ENCODE measurements at places on chromosomes 2 and 18.

DNA sequence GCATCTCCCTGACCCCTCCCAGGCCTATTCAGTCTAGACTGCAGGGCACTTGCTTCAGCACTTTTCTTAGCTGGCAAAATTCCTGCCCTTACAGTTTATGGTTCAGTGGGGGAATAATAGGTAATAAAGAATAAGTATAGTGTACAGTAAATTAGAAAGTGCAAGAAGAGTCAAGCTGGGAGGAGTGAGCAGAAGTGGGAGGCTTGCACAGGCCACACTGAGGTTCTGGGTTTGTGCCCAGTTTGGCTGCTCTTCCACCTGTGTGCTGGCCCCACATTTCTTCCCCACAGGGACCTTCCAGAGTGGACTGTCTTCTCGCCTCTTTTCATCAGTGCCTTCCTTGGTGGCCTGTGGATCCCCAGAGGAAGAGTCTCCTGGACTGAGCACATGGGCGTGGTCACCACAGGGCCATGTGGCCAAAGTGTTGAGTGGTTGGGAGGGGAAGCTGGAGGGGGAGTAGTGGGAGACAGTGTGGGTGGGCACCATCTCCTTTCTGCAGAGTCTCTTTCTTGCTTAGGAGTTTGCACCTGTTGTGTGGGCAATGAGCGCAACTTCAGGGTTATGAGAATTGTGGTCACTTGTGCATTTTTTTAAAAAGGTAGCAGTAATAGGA, 128.6 kb upstream of the ZSWIM2 start:
- no peak for DNase-seq

- DNase-seq = no peak
Measured at GRCh38 chr2:113965644-113966043, 75.8 kb downstream of the ACTR3 start.

DNA sequence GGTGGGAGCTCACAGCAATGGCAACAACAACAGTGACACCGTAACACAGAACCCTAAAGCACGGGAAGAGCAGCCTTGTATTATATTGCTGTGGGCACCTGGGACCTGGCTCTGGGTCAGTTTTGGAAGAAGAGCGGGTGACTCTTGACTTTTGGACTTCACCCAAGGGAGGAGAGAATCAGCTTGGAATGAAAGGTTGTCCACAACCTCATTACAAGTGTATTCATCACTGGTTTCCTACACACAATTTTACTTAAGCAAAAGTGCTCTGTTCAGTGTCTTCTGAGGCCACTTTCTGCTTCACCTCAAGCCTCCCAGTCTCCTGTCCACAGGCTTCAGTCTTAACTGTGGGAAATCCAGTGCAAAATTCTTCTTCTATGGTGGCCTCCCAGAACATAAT, 263.8 kb downstream of the KCNE4 start:
- no peak for DNase-seq

- DNase-seq = no peak
Measured at GRCh38 chr2:172345956-172346555, 81.3 kb upstream of the ITGA6 start.

GRCh38 chr2:106269591-106270291, 75.6 kb upstream of the UXS1 start:
- peak; percentile 54 for DNase-seq

DNA sequence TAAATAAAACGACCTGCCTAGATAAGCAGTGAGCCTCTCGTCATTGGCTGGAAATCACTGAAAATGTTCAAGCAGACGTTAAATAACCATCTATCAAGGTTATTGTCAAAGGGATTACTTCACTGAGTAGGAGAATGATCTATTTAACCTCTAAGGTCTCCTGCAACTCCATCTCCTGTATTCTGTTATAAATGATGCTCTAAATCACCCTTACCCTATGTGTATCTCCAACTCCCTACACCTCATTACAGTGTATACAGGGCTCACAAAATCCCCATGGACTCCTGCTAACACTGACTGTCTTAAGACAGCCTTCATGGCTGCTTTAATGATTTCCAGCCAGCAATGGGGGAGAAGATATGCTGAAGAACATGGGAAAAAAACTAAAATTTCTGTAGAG, 31.0 kb upstream of the BBS5 start:
- no peak for DNase-seq

- DNase-seq = peak; percentile 48
Measured at GRCh38 chr2:177983183-177983788, 89.3 kb downstream of the PDE11A start.

GRCh38 chr2:234133004-234133403, 82.5 kb downstream of the SPP2 start:
- no peak for DNase-seq

DNA sequence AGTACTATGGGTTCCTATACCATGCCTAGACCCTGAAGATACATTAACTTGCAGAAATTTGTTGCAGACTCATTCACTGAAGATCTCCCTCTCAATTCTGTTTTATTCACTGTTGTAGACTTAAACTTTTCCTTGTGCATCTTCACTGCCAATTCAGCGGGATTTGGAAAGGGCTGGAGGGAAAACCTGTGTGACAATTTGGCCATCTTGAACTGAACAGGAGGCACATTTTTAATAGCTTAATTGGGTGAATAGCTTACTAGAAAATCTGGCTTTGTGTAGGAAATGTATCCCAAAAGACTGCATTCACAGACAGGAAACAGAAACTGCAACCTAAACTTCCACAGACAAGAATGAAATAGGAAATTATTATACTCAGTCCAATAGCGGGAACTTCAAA, 512.3 kb downstream of the XIRP2 start:
- DNase-seq = no peak

GRCh38 chr18:63260380-63260754, 59.2 kb downstream of the BCL2 start:
- DNase-seq = no peak

DNA sequence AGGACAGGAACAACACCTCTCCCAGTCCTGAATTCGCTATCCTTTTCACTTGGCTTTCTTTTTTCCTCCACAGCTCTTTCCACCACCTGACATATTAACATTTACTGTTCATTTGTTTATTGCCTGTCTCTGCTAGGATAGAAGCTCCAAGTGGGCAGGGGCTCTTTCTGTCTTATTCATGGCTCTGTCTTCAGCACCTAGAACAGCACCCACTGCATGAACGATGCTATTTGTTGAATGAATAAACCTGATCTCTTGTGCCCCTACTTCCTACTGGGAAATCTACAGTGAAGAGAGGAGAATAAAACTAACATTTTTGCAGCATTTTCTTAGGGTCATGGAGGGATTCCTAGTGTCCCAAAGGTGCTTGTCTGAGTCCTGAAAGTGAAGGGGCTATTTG, 24.4 kb upstream of the GAREM2 start:
- DNase-seq = no peak

- no peak for DNase-seq
Measured at GRCh38 chr2:54083445-54083844, 32.0 kb upstream of the ACYP2 start.

GRCh38 chr2:1685078-1685956, 59.0 kb downstream of the PXDN start:
- DNase-seq = no peak

GRCh38 chr18:74896390-74896991, 298.8 kb downstream of the ZNF407 start:
- DNase-seq = peak; percentile 31

- no peak for DNase-seq
Measured at GRCh38 chr2:23554054-23554697, 169.2 kb downstream of the KLHL29 start.

DNA sequence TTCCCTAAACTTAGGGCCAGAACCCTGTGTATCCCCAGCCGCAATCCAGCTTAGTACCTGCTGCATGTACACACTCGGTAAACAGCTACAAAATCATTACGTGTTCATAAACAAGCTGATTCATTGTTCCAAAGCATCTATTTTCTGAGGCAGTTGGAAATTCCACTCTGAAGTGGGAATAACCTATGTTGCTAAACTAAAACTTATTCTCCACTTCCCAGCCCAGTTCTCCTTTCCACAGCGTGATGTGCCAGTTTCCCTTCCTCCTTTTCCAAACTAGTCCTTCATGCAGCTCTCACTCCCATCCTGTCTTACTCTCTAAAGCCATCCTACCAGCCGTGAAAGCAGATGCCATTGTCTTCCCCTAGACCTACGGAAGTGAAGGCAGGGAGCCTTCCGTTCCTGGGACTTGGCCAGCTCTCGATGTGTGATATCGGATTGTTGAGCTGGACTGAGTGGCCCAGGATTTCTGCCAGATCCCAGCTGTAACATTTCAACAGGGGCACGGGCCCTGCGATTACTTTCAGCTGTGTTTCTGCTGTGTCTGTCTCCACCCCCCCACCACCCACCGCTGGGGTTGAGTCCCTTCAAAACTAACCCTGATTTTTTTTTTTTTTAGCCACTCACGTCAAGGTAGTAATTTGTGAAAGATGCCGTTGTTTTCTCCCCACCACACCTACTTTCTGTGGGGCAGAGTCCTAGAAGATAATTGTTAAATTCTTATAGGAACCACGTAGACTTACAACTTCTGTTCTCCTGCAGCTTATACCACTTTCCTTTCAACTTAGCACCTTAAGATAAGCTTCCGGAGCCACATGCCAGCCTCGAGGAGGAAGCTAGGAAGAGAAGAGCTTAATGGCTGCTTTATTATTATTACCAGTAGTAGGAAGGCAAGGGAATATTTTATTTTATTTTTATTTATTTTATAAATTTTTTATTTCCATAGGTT, 100.9 kb downstream of the CRIM1 start:
- no peak for DNase-seq

GRCh38 chr2:5353565-5353964, 338.6 kb upstream of the SOX11 start:
- DNase-seq = no peak

Measured in GM13977 (cell line).